Mesenteric fat pad (tissue), 1 donor: ENCODE measurements at places on chromosomes 11 and 22.

GRCh38 chr22:46708766-46709330, 29.2 kb downstream of the CERK start:
- DNase-seq, result no peak

GRCh38 chr11:120635136-120635810, 123.7 kb downstream of the GRIK4 start:
- DNase-seq, result no peak

DNA sequence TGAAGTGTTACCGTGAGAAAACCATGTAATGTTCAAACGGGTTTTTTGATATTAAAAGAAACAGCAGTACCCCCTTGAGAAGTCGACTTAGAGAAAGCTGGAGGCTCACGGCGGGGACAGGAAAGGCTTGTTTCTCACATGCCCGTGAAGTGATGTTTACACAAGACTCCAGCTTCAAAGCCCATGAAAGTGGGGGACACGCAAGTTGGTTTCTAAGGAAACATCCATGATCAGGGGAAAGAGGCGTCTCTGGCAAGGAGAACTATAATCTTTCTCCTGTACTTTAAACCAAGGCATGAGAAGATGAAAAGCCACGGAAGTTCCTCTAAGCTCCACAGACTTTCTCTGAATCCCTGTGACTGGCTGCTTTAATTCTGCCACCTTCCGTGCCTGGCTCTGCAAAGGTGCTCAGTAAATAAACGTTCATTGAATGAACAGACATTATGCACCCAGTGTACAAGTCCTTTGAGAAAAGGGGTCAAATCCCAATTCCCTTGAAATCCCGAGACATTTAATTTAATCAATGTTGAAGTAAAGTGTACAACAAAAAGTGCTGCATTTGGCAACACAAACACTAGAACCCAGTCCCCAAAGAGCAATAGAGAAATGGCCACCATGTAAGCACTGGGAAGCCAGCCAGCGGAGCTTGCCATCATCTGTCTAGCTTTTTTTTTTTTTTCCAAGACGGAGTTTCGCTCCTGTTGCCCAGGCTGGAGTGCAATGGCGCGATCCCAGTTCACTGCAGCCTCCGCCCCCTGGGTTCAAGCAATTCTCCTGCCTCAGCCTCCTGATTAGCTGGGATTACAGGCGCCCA, 58.7 kb downstream of the AHNAK start:
- no peak for DNase-seq

GRCh38 chr11:118437208-118438125, 1.2 kb downstream of the KMT2A start:
- DNase-seq, result no peak

DNA sequence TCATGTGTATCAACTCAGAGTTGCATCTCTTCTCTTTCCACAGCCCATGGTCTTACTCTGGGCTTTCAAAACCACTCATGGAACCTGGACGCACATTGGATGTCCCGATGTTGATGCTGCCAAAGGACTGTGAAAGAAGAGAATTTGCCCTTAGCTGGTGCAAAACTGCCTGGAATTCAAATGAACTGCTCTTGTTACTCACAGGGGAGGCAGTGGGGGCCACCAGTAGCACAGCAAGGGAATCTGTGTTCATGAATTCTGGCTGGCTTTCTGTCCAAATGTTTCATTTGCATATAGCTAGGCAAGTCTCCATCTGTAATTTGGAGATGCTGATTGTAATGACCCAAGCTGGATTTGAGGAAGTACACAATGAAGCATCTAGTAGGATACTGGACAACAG, 24.9 kb downstream of the LMO2 start:
- no peak for DNase-seq

GRCh38 chr22:33678523-33678922, 241.8 kb downstream of the LARGE1 start:
- DNase-seq, result no peak

DNA sequence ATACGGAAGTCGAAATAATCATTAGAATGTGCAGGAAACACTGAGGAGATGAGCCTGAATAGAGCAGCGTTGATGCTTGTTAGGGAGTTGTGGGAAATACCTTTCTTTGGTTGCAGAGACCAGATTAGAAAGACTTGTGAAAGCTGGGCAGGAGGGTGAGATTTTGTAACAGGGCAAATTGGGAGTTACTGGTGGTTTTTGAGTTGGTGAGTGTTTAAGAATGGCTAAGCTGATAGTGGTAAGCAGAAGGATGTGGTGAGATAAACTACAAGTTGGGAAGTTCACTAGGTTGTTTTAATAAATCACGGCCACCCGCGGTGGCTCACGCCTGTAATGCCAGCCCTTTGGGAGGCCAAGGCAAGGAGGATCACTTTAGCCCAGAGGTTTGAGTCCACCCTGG, 34.4 kb downstream of the MCAM start:
- no peak for DNase-seq
